ENCODE measurements at places on chromosomes 7 and 10.

- DNase-seq: no peak
These were observed 1.2 kb downstream of the MACROH2A2 start for GRCh38 chr10:70053841-70054288.

DNA sequence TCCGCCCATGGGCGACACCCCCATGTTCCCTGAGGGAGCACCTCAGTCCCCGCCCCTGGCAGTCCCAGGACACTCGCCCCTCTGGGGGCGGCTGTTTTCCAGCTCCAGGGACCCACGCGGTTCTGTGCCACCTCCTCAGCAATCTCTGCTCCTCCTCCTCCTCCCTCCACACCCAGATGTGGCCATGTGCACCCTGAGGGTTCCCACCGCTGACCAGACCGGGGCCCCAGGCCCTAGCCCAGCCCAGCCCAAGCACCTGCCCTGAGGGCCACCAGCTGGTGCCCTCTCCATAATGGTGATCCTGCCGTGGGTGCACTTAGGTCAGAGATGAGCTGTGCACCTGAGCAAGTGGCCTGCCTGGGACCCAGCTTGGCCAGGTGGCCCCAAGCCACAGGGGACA, 25.1 kb downstream of the AP5Z1 start:
- DNase-seq: no peak

DNA sequence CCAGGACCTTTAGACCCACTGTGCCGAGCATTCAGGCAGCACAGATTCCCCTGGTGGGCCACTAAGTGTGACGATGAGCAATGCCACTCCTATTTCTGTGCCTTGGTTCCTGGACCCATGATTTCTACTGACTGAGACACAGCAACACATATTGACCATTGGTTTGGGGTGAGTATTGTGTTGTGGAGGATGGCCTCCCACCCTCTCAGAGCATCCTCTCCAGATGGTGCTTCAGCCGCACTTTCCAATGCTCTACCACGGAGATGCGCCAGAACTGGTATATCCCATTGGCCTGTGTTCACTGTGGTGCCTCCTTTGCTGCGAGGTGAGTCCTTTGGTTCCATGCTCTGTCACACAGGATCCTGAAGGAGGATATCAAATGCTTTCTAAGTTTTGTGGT, 10.1 kb upstream of the GDF10 start:
- no peak for DNase-seq

GRCh38 chr7:33044986-33045385, 17.6 kb downstream of the NT5C3A start:
- no peak for DNase-seq

DNA sequence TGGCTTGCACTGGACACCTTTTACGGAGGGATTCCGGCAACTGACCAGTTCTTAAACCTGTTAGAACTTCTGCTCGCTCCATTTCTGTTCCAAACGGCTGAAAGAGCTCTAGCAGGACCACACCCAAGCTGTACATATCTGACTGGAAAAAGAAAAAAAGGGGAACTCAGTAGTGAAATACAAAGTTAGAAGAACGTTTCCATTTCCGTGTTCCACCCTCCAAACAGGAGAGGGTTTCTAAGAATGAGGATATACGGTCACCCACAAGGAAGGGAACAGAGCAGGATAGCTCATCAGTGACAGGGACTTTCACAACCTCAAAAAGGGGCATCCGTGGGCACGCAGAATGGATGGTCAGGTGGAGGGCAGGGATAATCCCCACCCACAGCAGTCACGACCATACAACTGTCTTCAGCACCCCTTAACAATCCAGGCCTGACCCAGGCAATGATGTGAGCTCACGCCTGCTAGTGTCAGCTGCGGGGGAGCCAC, 4.3 kb upstream of the ANKRD61 start:
- DNase-seq: no peak

GRCh38 chr7:47932016-47932415, 16.2 kb downstream of the PKD1L1 start:
- DNase-seq: no peak

DNA sequence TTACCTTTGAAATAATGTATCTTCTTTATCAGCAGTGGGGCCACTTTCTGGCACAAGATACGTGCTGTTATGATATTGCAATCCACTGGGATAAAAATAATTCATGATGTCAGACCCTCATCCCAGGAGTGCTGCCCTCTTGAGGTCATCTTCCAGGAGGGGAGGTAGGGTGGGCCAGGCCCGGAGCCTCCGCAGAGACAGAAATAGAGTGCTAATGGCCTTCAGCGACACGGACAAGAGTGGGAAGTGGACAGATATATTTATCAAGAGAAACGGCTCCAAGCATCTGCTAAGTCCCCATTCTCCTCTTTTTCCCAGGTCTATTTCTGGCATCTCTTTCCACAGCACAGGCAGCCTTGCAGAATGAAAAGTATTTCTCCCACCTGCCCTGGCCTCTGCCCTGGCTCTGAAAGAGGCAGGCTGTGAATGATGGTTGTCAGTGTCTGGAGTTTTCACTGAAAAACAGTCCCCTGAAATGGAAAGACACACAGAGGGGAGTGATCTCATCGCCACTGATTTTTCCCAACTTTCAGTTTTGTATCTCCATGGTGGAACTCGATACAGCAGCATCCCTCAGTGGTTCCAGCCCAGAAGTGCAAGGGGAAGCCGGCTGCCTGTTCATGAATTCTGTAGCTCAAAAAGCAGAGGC, 251.7 kb upstream of the MYO3A start:
- no peak for DNase-seq

DNA sequence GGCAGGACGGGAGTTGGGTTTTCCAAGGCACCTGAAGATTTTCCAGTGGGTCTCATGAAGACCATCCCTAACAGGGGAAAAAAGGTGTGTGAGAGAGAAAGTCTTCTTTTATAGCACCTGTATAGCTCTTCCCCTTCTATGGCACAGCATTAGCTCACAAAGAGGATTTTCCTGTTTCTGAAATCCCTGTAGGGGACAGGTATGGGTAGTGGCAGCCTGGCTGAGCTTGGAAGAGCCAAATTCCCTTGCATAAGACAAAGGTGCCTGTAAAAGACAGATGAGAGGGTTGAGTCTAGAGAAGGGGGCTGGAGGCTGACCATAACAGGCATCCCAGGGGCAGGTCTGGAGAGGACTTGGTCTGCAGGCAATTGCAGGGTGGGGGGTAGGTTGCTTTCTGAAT, 63.7 kb downstream of the COL13A1 start:
- no peak for DNase-seq

DNA sequence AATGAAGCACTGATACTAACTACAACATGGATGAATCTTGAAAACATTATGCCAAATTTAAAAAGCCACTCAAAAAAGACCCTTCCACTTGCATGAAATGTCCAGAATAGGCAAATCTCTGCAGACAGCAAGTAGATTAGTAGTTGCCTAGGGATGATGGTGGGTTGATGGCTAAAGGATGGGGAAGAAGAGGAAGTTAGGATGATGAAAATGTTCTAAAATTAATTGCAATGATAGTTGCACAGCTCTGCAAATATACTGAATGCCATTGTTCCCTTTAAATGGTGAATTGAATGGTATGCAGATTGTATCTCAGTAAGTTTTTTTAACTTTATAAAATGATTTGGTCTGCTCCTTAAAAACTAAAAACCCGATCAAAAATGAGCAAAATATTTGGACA, 7.3 kb upstream of the LIPA start:
- no peak for DNase-seq

DNA sequence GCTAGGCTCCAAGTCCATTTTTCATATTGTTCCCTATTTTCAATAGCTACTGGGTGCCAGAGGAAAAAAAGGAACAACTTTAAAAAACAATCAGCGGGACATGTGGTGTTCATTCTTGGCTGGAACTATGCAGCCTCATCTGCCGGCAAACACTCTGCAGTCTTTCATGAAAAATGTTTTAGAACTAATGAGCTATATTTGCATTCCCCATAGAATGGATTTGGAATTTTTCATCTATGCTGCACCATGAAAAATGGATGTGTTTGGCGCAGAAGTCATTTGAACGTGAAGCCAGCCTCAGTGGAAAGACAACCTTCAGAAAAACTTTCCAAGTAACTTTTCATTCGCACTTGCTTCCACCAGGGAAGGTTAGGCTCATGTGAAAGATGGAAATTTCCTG, 270.5 kb downstream of the SKAP2 start:
- no peak for DNase-seq

DNA sequence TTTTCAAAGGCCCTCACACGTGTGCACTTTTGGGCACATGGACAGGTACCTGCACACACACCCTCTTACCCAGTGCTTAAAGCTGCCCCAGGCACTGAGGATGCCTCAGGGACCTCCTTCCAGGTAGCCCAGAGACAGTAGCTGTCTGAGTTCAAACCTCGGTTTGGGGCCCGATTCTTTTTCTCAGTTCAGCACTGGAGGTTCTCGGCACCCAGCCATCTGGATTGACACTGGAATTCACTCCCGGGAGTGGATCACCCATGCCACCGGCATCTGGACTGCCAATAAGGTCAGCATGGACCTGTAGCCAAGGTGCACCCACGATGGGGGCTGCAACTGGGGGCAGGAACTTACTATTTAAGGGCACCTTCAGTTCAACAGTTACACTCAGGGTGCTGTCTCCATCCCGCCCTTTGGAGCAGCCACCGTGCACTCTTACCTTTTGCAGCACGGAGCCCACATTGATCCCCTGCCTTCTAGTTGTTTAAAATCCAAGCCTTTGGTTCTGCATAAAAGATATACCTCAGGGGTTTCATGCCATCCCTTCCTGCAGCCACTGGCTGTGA, 17.7 kb downstream of the CPA5 start:
- no peak for DNase-seq

- no peak for DNase-seq
These were observed 16.0 kb downstream of the RASGEF1A start for GRCh38 chr10:43250615-43251418.

- no peak for DNase-seq
These were observed 34.1 kb upstream of the MKI67 start for GRCh38 chr10:128160297-128160711.

- DNase-seq: no peak
These were observed 113.8 kb upstream of the COL1A2 start for GRCh38 chr7:94280851-94281250.

GRCh38 chr7:123177442-123177841, 22.3 kb downstream of the SLC13A1 start:
- no peak for DNase-seq

DNA sequence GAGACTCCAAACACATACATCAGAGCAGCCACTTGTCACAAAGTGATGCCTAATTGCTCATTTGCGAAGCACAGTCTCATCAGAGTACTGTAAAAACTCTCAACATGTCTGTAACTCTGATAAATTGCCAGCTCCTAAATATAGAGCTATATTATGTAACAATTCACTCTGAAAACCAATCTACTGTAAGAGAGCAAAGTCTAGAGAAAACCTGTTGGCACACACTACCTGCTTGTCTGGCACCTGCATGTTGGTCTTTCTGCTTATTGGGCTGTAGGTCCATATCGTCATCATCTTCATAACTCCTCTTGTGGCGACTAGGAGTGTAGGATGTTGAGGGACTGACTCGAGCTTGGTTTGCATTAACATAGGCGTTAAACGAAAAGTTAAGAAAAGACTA, 19.8 kb downstream of the MCMBP start:
- DNase-seq: no peak

DNA sequence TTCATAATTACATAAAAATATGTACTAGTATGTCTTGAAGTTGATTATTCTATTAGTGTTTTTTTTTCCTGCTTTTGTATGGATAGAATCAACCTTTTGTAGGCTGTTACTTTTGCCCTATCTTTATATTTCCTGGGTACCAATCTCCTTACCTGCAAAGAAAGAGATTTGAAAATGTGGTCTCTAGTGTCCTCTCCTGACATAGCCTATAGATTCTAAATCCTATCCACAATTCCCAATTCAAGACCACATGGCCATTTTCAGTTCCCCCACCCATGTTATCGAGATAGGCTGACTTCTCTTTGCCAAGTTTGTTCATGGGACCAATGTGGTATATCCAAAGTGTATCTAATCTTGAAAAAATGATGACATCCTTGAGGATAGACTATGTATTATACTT, 269.4 kb upstream of the SEMA3D start:
- no peak for DNase-seq

DNA sequence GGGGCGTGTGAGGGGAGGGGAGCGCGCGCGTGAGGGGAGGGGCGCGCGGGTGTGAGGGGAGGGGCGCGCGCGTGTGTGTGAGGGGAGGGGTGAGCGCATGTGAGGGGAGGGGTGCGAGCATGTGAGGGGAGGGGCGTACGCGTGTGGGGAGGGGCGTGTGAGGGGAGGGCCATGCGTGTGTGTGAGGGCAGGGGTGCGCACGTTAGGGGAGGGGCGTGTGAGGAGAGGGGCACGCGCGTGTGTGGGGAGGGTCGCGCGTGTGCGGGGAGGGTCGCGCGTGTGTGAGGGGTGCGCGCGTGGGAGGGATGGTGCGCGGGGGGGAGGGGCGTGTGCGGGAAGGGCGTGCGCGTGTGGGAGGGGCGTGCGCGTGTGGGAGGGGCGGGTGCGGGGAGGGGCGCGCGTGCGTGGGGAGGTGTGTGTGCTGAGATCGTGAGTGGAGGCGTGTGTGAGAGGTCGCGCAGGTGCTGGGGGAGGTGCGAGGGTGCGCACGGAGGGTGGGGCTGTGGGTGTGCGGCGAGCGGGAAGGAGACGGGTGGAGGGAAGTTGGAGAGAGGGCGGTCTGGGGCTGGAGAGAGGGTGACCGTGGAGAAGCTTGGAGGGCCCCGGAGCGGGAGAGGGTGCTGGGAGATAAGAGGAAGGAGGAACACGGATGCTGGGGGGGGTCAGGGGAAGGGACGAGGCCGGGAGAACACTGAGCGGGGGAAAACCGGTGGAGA, 19.7 kb downstream of the MXI1 start:
- DNase-seq: no peak

GRCh38 chr7:132141109-132141508, 435.2 kb downstream of the PLXNA4 start:
- DNase-seq: no peak

- no peak for DNase-seq
These were observed 1265.8 kb upstream of the LRRTM3 start for GRCh38 chr10:65660006-65660405.

GRCh38 chr10:11318826-11319598, 292.4 kb downstream of the USP6NL start:
- DNase-seq: no peak

DNA sequence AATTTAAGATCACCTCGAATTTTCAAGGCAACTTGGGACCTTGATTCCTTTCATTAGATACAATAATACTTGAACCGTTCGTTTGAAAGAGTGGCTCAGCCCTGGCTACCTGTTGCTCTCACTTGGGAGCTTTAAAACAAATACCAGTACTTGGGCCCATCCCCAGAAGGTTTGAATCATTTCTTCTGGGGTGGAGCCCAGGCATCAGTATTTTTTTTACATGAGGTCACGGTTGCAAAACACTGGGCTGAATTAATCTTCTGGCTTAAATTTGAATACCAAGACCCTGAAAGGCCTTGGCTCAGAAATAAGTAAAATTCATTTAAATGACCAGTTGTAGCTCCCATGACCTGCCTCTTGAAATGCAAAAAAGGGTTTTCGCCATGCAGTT, 214.9 kb downstream of the CREB5 start:
- DNase-seq: no peak

GRCh38 chr7:79668292-79668691, 214.8 kb upstream of the MAGI2 start:
- DNase-seq: no peak

- no peak for DNase-seq
These were observed 22.3 kb downstream of the TYW1 start for GRCh38 chr7:67018940-67019339.

- DNase-seq: no peak
These were observed 163.9 kb upstream of the PPP1R3A start for GRCh38 chr7:114082642-114083165.

GRCh38 chr10:89637113-89637512, 7.9 kb downstream of the PANK1 start:
- no peak for DNase-seq

GRCh38 chr10:127398140-127398970, 150.8 kb upstream of the NPS start:
- no peak for DNase-seq
